SJSA1 (cell line): ENCODE measurements at places on chromosomes 6 and 20.

GRCh38 chr6:33619166-33619840, 1.8 kb upstream of the ITPR3 start:
- DNase-seq: no peak

DNA sequence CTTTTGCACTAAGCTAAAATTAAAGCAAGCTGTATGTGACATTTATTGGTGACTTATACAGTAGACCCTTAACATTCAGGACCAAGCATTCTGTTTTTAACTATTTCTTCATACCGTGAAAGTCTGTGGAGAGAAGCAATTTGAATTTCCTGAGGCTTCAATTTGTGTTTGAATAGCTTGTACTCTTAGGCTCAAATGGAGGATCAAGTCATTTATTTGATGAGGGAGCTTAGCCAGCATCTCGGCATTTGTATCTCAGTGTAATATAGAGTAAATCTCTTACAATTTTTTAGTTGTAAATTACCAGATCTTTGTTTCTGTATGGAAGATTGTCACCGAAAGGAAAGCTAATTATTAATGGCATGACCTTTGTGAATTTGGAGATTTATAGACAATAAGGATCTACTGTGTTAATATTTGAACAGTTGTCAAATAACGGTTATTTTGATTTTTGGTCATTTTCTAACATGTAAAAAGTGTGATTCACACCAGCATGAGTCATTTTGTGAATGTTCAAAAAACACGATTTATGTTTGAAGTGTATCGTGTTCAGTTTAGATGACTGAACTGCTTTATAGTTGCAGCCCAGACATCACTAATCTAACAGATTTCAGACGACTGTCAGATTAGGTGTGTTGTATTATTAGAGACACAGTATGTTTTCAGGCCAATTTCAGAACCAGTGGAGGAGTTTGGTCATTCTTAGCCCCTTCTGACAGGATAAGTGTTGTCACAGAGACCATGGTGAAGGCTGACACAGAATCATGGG, 332.9 kb downstream of the CDKAL1 start:
- no peak for DNase-seq

GRCh38 chr6:152295346-152295745, 341.8 kb downstream of the SYNE1 start:
- no peak for DNase-seq

- DNase-seq: no peak
Measured at GRCh38 chr6:42764911-42765648, 16.8 kb upstream of the BICRAL start.

DNA sequence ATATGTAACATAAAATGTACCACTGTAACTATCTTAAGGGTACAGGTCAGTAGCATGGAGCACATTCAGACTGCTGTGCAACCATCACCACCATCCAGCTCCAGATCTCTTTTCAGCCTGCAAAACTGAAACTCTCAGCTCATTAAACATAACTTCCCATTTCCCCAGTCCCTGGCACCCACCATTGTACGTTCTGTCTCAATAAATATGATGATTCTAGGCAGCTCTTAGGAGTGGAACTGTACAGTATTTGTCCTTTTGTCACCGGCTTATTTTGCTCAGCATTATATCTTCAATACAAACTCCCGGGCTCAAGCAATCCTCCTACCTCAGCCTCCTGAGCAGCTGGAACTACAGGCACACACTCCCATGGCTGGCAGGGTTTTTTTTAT, 1.5 kb downstream of the ZC3H12D start:
- no peak for DNase-seq
